ENCODE measurements at places on chromosomes 16 and 17.

DNA sequence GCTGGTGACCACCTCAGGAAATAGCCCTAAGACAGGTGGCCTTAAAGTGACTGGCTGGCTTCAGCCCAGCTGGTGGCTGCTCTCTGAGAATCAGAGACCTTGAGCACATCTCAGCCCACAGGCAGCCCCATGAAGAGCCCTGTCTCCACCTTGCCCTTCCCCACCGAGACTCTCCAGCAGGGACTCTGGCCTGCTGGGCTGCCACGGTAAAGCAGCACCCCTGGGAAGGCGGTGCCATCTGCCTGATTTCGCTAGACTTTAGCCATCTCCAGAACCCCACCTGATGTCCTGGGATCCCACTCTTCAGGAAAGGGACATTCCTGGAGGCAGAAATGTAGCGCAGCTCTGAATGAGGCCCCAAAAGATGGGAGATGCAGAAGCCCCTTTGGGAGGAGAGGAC lies 45.2 kb upstream of the LGALS9 start:
- DNase-seq, result no peak

DNA sequence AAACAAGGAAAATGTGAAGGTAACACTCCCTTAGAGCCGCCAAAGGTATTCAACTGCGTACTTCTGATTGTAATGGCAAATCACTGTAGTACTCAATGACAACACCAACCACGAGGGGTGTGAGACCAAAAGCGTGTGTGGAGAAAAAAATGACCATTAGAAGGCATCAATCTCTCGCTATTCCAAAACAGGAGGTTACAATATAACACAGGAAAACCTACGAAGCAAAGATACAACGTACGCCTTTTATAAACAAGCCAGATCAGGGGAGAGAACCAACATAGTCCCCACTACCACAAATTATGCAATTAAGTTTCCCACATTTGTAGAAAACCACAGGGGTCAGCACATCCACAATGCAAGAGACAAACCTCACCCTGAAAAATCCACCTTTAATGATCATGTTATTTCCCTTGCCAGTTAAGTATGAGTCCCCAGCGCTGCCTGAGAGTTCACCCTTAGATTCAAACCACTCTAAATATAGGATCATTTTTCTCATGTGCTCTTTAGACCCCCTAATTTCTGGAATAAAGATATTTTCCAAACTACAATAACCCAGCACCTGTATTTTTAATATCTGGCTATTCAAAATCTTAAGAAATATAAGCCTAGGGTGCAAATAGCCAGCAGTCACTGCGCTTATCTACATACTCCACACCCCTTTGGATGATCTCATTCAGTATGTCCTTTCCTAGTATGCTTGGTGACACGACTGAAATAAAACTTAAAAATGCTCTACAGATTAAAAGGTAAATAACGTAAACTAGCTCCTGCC lies 12.4 kb downstream of the TEX14 start:
- DNase-seq, result no peak

DNA sequence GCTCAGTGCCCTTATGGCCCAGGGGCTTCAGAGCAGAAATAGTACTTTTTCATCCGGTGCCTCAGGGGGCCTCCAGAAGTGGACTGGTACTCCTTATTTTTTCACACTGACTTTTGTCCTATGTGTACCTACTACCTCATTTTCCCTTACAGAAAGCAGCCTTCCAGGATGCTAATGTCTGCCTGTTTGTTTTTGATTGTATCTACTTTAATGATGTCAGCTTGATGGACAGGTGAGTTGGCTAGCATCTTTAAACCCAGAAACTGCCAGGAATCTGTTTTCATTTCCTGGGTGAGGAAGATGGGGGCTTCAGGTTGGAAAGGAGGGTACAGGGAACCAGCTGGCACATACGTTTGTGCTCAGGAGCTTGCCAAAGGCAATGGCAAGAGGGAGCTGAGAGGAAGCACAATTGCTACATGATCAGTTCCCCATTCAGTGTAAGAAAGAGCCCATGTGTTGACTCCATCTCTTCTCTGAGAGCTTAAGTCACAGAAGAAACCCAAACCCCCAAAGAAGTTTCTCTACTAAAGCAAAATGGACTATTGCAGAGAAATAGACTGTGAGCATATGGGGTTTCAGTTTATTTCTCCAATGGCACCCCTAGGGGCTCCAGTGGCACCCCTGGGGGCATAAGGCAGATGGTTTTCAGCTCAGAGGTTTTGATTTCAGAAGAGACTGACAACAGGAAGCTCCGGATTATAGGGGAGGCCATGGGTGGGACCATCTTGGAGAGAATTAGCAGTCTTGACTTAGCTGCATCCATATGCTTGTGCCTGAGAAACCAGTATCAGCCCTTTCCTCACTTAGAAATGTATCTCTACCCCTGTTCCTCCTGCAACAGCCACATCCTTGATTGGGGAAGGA lies 16.3 kb downstream of the LIG3 start:
- DNase-seq, result no peak

DNA sequence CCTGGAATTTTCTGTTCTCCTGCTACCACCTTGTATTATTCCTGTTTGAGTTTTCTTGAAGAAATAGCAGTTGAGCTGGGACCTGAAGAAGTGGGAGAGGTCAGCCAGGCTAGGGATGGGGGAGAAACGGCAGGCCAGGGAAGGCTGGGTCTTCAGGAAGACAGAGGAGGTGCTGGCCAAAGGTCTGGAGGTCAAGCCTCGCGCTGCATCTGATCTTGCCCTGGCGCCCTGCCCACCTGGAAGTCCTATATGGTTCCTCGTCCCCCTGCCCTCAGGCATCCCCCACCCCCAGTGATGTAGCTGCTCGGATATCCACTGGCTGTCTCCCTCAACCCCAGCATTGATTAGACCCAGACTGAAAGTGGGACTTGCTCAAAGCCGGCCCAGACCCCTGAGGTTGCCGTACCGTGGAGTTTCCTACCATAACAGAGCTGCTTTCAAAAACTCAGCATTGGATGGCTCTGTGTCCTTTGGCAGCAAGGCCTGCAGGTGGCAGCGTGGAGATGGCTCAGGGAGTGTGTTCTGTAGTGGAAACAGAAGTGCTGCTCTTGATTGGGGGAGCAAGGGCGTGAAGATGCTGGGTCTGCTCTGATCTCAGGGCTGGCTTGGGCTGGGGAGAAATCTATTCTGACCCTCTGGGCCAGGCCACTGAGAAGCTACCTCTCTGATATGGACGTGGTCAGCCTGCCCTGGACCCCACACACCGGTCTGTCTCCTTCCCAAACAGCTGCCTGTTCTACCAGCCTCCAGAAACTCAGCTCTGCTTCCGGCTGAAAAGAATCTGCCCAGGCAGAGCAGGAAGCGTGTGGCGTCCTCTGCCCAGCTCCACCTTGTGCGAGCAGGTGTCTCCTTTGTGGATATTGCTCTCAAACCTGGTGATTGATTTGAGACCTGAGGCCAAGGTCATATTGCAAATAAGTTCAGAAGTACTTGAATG lies 107.0 kb upstream of the CACNG5 start:
- no peak for DNase-seq

- DNase-seq, result no peak
Observed at GRCh38 chr16:12455287-12455798, 348.3 kb downstream of the CPPED1 start.

DNA sequence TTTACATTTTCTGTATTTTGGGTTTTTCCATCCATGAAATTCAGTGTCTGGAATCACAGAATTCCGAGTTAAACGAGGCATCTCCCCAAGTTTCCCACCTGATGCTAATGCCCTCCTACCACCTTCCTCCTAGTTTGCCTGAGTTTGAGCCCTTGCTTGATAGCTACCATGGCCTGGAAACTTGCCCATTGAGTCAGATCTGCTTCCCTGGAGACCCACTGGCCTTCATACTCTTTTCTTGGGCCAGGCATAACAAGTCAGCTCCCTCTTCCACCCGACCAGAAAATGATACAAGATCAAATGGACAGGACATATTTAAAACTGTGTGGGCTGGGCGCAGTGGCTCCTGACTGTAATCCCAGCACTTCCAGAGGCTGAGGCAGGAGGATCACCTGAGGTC lies 10.2 kb downstream of the SETD1A start:
- DNase-seq, result no peak

GRCh38 chr16:82181461-82182185 lies 11.6 kb upstream of the MPHOSPH6 start:
- no peak for DNase-seq

DNA sequence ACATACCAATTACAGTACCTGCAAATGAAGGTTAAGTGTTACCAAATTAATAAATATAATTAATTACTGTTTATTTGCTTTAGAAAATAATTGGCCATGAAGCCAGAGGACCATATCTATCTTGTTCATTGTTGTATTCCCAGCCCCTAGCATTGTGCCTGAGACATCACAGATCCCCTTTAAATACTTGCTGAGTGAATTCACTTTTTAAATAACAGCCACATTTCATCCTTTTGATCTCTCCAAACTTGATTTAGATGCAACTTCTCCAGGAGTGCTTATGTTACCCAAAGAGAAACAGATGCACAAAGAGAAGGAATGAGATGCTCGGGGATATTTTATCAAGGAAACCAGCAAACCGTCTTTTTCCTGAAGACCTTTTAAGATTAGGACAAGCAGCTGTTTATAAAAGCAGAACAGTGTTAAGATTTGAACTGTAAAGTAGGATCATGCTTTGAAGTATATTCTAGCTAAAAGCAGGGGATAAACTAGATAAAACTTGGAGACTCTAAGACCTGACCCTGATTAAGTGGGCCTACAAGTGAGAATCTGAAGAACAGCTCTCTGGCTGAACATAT lies 66.3 kb downstream of the CHD9 start:
- no peak for DNase-seq

DNA sequence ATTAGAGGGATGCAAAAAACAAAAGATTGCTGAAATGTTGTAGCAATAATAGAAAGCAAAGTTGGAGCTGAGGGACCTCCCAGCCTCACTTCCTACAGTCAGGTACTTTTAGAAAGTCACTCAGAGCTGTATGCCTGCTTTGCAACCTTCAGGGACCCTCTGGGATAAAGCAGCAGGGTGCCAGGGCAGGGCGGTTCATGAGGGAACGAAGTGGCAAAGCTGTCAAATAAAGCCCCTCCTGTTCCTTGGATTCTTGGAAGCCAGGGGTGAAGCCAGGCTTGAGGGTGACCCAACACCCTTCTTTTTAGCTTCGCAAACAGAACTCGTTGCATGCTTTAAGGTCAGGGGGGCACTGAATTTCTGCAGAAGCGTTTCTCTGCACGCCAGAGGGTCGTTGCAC lies 767 bp downstream of the ATP2C2 start:
- DNase-seq, result no peak

- DNase-seq, result no peak
Observed at GRCh38 chr16:75267631-75268264, 16.3 kb upstream of the BCAR1 start.

DNA sequence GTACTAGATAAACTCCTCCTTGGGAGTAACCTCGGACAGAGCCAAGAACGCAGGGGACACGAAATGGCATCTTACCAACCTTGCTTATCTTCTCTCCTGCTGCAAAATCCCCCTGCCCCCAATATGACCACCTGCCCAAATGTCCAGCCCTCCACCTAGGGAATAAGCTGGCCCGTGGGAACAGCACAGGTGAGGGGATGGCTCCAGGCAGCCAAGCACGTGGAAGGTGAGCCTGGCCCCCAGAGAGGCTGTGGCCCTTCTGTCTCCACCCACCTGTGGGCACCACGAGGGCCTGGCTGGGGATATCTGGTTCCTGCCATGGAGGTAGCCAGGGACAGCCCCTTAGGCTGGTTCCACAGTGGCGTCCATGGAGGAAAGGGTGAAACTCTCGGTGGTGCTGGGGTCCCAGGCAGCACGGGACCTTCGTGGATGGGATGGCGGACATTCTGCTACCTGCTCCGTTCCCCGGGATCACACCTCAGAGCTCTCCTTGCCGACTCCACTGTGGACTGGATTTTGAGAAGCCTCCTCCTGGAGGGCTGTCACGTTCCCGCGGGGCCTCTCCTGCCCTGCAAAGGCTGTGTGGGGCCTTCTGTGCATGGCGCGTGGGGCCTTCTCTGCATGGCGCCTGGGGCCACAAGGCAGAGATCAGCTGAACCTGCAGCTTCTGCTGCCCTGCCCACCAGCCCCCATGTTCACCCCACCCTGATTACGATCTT lies 388.5 kb upstream of the TNRC6C start:
- no peak for DNase-seq

GRCh38 chr16:31453255-31454204 lies 5.8 kb upstream of the ARMC5 start:
- no peak for DNase-seq

GRCh38 chr16:57643910-57644309 lies 15.5 kb downstream of the ADGRG1 start:
- DNase-seq, result no peak

GRCh38 chr16:4338712-4339299 lies 12.3 kb downstream of the PAM16 start:
- DNase-seq, result no peak

Measured in AG09309 (cell line).